ENCODE measurements at places on chromosomes 16 and 17.

GRCh38 chr16:73047536-73048291 lies at the start of gene ZFHX3:
Gene ZFHX3 (minus strand): TSS chr16:73048128. CDS start chr16:72960145, 87,983 bp downstream.
- DNase-seq: no peak

DNA sequence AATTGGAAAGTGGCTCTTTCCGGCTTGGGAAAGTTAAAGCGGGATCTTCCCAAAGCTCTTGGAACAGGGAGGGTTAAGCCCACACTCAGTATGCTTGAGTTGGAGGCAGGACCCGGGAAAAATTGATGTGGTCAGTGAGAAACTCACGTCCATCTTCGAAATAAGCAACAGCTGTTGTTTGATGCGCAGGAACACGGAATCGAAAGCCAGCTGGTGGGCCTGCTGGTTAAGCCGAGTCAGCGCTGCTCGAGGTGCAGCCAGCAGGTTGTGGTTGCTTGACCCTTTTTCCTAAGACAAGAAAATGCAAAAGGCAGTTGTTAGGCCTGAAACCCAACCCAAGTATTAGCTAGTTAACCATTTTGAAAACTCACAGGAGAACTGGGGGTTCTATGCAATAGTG lies 49.4 kb downstream of the COG7 start:
- no peak for DNase-seq

- no peak for DNase-seq
These were observed 8.7 kb upstream of the TBX4 start for GRCh38 chr17:61443475-61443882.

GRCh38 chr16:4534151-4534790 lies 4.3 kb downstream of the CDIP1 start:
- no peak for DNase-seq

Measured in T-helper 2 cell (primary cell).